Stimulated activated CD4-positive, alpha-beta T cell treated with anti-CD3 and anti-CD28 coated beads, TNF-alpha, amount 100 ng/mL, for 24 hours (primary cell): ENCODE measurements at places on chromosomes 1 and 21.

- no peak for DNase-seq
Observed at GRCh38 chr1:39184354-39184818, 20.1 kb upstream of the MACF1 start.

DNA sequence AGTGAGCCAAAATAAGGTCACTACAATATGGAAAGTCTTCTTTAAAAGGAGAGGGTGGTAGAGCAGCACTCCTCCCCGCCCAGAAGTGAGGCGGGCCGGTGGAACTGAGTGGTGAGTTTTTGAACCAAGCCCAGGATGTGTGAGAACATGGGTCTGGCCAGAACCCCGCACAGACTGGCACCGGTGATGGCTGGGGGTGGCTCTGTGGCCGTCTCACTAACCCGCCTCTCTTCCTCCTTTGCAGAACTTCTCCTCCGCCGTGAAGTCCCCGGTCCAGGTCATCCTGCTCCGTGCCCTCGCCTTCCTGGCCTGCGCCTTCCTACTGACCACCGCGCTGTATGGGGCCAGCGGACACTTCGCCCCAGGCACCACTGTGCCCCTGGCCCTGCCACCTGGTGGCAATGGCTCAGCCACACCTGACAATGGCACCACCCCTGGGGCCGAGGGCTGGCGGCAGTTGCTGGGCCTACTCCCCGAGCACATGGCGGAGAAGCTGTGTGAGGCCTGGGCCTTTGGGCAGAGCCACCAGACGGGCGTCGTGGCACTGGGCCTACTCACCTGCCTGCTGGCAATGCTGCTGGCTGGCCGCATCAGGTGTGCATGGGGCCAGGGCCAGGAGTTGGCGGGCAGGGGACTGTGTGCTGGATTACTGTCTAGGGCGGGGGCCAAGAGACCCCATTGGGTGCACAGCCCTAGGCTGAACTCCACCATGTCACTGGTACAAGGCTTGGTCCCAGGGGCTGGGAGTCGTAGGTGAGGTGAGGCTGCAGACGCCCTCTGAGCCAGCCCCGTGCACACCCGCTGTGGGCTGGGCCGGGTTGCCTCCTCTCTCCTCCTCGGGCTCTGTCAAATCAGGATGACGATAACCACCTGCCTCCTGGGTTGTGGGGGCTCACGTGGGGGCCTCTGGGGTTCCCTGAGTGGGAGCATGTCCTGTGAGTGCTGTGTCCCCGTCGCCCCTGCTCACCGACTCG is 12.4 kb downstream of the TMEM201 start:
- DNase-seq = no peak

DNA sequence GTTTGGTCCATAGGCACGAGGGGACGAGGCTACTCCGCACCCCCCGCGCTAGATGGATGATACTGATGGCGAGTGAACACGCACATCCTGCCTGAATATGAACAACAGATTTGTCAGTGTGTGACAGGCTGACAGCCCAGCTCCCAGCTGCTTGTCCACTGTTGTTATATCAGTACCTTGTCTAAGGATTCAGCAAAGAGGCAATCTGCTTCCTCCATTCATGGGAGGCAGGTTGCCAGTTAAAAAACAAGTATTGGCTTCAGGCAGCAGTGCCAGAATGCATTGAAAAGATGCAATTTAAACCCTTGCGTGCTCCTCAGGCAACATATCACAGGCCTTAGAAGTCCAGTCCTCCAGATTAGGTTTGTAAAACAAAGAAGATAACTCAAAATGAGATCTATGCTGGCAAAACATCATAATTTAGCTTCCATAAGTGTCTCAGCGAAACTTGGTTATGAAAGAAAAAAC is 223.3 kb downstream of the GPATCH2 start:
- no peak for DNase-seq

GRCh38 chr21:27476696-27477095 is 509.8 kb upstream of the ADAMTS5 start:
- DNase-seq = no peak

GRCh38 chr1:61942856-61943255 is 200.6 kb downstream of the PATJ start:
- no peak for DNase-seq

- DNase-seq = no peak
Observed at GRCh38 chr1:41709331-41709730, 209.4 kb downstream of the HIVEP3 start.

DNA sequence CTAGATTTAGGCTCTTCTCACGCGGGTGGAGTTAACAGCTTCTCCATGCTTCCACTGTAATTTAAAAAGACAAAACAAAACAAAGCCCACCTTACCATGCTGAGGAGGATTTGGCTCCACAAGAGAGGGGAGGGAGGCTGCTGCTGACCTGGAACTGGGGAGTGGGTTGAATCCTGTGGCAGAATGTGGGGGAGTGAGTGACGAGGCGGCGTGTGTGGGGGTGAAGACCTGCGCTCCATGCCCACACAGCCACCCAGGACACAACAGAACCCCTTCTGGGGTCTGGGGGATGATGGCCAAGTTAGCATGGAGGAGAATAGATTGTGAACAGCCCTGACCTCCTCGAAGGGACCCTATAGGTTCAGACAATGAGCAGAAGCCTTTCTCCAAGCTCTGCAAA is 44.0 kb upstream of the LRRN2 start:
- no peak for DNase-seq

DNA sequence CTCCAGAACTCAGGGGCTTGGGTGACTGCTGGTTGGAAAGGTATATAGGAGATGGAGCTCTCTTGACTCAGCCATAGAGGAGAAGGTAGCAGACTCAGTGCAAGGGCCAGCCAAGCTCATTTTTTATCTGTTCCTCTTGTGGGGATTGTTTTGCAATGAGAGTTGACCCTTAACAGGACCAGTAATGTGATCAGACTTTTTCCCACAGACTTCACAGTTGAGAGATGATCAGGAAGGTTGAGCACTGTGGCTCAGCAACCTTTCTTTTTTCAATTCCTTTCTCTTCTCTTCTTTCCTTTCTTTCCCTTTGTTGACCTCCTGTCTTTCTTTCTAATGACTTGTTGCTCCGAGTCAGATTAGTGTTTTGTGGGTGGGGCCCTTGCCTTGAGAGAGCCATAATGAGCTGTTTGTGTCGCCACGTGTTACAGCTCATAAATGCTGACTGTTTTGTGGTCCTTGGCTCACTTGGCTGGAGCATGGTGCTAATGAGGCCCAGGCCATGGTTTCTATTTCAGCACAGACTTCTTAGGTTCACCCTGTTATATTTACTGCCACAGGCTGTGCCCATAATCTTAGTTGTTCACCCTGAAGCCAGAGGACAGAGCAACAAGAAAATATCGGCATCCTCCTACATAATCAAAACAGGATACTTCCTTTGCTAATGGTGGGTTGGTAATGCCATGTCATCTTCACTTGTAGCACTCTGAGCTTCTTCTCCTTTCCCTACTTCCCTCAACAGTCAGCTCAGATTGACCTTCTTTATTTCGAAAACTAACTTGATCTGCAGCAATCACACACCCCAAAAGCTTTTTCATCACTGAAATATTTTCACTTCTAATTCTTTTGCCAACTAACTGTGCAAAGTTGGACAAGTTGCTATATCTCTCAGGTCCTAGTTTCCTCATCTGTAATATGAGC is 13.9 kb downstream of the ADAM30 start:
- DNase-seq = no peak

DNA sequence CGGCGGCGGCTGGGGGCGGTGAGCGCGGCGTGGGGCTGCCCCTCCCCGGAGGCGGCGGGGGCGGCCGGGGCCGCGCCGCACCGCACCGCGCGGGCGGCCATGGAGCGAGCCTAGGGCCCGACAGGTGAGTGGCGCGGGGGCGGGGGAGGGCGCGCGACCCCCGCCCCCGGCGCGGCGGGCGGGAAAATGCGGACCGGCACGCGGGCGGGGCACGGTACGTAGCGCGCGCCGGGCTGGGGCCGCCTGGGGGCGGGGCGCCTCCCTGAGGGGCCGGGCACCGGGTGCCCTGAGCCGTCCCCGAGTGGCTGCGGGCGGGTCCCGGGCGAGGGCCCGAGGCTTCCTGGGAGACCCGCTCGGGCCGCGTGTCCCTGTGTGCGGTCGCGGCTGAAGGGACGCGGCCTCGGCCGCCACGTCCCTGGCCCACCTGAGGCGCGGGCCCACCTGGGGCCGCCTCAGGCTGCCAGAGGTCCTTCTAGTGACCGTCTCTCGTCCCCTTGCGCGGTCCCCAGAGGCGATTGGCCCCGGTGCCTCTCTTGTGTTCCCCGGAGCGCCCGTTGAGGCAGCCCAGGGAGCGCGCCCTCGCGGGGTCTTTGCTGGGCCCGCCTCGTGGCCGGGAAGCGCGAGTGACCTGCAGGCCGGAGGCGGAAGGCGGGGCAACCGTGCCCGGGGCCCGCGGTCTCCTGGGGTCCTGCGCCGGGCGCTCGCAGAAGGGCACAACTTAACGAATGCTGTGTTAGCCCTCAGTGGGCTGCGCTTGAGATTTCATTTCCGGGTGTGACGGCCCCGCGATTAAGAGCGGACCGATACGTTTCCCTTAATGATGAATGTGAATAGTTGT is 500 bp downstream of the FAM20B start:
- DNase-seq = peak; percentile 56

GRCh38 chr1:109615879-109616278 is 3.5 kb downstream of the GNAT2 start:
- no peak for DNase-seq

GRCh38 chr1:89870998-89871397 is 50.2 kb downstream of the LRRC8D start:
- no peak for DNase-seq

DNA sequence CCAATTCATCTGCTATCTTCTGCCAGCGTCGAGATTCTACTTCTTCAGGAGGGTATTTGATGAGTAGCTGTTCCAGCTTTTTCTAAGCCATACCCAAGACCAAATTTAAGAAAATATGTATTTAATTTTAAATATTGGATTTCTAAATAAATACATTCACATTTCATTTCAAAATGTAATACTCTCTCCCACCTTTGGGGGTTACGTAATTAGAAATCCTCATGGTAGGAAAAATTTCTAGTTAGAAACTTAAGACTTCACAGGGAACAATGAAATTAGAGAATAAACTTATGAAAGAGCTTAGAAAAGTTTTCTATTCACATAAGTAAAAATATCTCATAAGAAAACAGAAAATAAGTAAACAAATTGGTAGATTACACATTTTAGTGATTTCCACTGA is 102.9 kb downstream of the ZZZ3 start:
- no peak for DNase-seq

DNA sequence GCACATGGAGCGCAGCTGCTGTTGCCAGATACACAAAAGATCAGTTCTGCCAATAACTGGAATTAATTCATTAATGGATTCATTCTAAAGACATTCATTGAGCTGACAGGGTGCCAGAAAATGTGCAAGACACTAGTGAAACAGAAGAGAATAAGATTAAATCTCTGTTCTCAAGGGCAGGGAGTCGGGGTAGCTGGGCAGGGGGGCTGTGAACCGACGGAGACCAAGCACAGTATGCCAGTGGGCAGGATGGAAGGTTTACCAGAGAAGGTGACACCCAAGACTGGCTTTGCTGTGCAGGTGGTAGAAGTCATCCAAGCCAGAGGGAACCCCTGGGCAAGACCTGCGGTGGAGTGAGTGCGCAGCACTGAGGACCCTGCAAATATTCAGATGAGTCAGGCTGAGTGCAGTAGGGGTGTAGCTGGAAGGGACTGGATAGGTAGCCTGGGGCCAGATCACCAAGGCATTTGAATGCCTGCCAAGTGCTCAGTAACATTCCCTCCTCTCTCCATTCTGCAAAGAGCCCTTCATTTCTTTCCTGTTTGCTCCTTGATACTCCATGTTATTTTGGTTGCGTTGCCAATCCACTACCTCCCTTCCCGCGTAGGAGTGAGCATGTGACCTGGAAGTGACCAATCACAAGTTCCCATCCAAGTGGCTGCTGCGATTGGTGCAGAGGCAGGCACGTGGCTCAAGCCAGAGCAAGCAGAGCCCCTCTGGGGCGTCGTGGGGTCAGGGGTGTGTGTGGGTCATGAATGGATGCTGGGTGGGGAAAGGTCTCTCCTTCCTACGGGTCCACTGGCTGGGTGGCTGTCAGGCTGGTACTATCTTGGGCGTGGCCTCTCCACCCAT is 413.1 kb downstream of the PTPRU start:
- no peak for DNase-seq

- no peak for DNase-seq
Observed at GRCh38 chr1:150257624-150258585, at the start of gene CA14. Gene CA14 (plus strand): TSS chr1:150257774. CDS start chr1:150258129, 355 bp downstream.

- DNase-seq = no peak
Observed at GRCh38 chr1:44655609-44656008, 18.7 kb downstream of the TMEM53 start.

- no peak for DNase-seq
Observed at GRCh38 chr1:183105449-183105848, 80.6 kb upstream of the LAMC2 start.

DNA sequence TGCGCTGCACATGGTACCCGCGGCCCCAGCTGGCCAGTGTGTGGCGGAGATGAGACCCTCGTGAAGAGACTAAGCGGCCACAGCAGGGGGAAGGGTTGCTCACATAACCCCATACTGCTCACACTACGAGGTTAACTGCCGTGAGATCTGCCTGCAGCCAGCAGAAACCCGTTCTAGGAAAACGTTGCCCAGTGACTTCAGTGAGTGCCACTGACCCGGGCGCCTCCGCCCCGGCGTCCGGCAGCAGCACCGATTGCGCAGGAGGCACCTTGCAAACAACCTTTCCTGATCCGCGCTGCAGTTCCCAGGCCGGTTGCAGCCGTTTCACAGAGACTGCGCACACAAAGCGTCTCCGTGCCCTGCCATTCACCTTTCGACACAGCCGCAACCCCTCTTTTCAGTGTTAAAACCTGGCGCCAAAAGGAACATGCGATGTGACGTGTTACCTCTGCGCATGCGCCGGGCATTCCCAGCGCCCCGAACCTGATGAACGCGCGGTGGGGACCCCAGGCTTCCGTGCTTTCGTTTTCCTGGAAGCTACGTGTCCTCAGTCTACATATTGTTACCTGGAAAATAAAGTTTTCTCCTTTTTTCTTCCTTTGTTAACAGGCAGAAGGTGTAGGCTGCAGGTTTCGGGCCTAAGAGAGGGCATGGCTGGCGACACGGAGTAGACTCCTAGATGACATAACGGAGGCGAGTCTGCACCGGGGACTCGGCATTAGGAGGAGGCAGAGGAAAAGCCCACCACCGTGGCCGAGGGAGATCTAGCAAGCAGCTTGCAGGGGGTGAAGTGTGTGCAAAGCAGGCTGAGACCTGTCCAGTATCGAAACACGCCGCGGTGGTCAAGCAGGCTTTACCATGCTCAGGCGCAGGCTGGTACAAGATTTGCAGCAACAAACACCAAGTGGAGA is 8.9 kb downstream of the VPS26C start:
- peak; percentile 60 for DNase-seq

GRCh38 chr1:107867422-107867821 is 97.6 kb downstream of the VAV3 start:
- no peak for DNase-seq

GRCh38 chr1:105459759-105460158 is 1596.7 kb upstream of the PRMT6 start:
- no peak for DNase-seq

DNA sequence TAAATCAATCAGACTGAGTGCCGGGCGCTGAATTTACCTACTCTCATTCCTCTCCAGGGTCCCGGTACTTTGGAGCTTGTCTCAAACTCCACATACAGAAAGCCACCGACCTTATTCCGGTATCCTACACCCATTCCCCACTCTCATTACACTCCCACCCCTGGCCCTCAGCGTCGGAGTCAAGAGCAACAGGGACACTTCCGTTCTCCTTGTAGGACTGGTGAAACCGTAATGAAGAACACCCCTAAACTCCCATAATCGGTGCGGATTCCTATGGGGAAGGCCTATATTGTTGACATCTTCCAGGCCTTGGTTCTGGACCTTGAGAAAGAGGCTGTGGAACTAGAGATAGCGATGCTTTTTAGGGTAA is 798 bp downstream of the ZBED6 start:
- DNase-seq = peak; percentile 5

- DNase-seq = no peak
Observed at GRCh38 chr1:34128186-34128889, 36.7 kb downstream of the CSMD2 start.

GRCh38 chr1:114094675-114095074 is 59.0 kb downstream of the SYT6 start:
- DNase-seq = no peak
